ENCODE measurements at places on chromosomes 3 and 15.

DNA sequence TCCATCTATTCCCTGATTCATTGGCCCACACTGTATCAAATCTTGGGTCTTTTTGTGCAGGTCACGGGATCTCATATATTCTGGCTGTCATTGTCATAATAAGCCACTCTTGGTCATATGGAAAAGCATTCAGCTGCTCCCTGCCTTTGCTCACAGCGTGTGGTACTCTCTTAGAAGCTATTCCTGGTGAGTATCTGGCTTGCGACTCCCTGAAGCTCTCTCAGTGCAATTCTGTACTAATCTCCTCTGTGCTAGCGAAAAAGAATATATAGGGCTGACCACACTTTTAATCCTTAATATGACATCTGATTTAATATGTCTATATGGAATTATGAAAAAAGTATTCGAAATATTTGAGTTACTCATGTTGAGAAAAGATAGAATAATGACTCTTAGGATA lies 440.8 kb upstream of the GBE1 start:
- DNase-seq = no peak

DNA sequence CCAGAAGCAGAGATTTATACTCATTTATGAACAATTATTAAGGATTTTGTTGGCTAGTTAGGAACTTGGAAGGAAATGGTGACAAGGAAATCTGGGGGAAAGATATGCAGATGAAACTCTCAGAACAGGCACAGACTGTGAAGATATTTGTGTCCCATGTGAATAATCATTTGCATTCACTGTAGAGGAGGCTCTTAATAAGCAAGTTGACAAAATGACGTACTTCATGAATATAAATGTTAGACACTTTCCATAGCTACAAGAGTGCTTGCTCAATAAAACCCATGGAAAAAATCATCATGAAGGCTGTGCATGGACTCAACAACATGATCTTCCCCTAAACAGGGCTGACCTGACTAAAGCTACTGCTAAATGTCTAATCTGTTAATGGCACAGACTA lies 59.7 kb downstream of the MAP4 start:
- DNase-seq = no peak

DNA sequence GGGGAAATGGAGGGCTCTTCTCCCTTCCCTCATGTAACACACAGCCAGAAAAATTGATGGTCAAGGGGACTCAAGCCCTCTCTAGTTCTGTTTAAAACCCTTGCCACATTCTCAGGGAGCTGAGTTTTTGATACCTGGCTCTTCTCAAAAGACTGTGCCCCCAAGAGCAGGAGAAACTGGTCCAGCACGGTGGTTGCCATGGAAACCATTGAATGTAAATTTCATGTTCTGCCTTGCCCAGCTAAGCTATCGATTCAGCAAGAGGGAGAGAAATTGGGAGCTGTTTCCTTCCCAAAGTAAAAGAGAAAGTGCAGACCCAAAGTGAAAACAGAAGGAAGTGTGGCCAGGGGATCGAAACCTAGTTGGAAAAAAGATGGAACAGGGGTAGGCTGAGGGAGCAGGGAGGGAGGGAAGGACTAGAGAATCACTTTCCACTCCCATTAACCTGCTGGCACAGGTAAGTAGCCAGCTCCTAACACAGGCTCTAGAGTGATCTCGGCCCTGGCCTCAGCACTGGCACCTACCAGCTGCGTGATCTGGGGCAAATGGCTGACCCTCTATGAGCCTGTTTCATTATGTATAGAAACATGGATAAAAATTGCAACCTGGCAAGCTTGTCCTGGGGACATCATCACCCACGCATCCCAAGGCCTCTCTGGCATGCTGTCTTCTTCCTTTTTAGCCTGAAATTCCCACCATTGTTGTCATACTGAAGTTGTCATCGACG lies 140.9 kb downstream of the TPRA1 start:
- DNase-seq = no peak

- DNase-seq = no peak
Measured at GRCh38 chr3:158121295-158121694, 11.4 kb downstream of the RSRC1 start.

DNA sequence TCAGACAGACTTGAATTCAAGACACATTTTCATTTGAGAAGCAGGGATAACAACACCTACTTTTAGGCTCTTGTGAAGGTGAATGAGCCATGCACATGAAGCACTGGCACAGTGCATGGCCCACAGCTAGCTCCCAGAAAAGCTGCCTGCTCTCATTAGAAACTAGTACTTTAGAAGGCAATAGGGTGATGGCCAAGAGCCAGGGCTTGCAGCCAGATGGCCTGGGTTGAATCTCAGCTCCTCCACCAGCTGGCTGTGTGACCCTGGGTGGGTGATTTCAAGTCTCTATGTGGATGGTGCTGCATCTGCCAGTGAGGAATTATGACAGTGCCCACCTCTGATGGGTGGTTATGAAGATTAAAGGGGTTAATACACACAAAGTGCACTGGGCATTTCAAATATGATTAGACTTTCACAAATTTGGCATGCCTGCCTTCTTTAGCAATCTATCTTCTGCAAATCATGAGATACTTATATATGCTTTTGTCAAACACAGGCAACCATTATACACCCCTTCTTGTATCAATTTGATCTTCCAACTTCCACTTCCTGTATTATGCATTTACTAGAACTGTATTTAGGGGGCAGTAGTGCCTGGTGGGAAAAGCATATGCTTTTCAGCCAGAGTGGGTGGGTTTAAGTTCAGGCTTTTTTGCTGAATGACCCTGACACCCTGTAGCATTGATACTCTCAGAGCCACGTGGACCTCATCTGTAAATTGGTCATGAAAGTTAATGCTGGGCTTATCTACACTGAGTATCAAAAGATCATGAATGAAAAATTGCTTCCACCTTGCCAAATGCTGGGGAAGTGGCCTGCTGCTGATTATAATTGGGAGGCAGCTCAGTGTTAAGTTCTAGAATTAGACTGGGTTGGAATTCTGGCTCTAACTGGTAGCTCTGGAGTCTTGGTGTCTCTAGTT lies 34.7 kb upstream of the RBP1 start:
- no peak for DNase-seq

GRCh38 chr3:194298331-194299227 lies 52.5 kb downstream of the CPN2 start:
- no peak for DNase-seq

DNA sequence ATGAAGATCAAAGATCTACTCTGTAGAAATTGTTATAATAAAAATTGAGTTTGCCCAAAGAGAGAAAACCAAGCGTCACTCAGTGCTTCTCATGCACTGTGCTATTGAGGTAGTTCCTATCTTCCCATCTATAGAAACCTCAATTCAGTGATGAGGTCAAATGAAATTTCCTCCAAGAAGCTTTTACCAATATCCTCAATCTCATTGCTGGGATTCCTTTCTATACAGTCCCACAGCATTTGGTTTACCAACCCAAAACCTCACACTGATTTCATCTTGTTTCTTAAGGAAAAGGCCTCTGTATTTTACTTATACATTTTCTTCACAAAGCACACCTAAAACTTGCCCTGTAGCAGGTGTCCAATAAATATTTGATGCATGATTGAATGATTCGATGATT lies 147.2 kb downstream of the ALCAM start:
- DNase-seq = no peak

DNA sequence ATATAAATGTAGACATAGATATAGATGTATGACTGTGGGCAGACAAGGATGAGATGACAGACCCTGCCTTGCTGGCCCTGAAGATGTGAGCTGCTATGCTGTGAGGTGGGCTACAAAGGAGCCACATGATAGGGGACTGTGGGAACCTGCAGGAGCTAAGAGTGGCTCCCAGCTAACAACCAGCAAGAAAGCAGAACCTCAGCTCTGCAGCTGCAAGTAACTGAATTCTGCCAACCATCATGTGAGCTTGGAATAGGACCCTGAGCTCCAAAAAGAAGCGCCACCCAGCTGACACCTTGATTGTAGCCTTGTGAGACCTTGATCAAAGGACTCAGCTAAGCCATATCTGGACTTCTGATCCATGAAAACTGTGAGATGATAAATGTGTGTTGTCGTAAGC lies 123.3 kb upstream of the GRM7 start:
- no peak for DNase-seq

- DNase-seq = no peak
Measured at GRCh38 chr15:70491201-70491621, 272.1 kb downstream of the UACA start.

DNA sequence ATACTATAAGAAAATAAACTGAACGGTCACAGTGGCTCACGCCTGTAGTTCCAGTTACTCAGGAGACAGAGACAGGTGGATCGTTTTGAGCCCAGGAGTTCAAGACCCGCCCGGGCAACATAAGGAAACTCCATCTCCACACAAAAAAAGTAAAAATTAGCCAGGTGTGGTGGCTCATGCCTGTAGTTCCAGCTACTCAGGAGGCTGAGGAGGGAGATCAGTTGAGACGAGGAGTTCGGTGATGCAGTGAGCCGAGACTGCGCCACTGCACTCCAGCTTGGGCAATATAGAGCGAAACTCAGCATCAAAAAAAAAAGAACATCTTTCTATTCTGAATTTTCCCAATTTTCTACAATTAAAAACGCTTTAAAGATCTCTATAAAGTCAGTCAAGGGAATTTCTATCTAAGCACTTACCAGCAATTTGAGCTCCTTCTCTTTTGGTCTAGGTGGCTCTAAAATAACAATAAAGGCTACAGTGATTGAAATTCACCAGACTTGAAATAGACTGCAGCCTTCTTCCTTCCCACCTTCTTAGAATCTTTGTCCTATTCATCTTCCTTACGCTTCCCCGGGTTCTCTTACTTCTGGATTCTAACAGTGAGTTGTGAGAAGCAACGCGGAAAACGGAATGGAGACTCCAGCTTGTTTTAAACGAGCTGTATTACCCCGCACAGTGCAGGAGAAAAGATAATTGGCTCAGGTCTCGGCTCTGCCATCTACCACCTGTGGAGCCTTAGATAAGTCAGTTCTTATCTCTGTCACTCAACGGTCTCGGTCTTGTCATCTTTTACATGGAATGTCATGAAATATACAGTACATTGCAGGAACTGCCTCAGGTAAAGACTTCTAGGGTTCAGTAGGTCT lies 812 bp upstream of the SEC62 start:
- no peak for DNase-seq

DNA sequence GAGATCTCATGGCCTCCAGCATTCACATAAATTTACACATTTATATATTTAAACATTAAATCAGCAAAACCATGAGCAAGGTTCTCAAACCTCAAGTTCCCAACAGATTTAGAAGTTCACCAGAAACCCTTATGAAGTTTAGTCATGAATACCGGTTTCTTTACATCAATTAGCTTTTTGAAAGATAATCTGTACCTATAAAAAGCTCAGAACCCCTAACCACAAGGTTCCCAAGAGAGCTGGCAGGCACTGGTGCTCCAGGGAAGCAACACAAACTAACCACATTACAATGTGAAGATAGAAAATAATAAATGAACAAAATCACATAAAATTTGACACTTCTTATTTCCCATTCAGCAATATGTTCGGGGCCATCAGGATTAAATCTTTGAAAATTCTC lies 150.9 kb downstream of the FBN1 start:
- no peak for DNase-seq

GRCh38 chr3:141740349-141740748 lies 2.3 kb downstream of the RNF7 start:
- DNase-seq = no peak

GRCh38 chr3:23798456-23798855 lies 7.3 kb upstream of the UBE2E1 start:
- no peak for DNase-seq

DNA sequence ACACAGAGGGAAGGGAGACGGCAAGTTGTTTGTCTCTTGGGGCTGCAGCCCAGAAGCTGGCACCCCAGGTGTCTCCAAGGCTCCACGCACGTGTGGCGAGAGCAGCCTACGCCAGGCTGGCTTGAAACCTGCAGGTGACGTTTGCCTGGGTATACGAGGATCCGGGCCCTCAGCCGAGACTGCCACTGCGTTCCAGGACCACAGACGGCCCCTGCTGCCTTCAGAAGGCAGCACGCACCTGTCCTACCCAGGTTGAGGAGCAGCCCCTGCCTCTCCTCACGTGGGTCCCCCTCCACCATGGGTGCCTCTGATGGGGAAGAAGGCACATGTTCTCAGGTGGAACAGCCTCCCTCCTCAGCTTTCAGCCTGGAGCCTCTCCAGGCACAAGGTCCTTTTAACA lies 75.3 kb upstream of the PRR20G start:
- no peak for DNase-seq

DNA sequence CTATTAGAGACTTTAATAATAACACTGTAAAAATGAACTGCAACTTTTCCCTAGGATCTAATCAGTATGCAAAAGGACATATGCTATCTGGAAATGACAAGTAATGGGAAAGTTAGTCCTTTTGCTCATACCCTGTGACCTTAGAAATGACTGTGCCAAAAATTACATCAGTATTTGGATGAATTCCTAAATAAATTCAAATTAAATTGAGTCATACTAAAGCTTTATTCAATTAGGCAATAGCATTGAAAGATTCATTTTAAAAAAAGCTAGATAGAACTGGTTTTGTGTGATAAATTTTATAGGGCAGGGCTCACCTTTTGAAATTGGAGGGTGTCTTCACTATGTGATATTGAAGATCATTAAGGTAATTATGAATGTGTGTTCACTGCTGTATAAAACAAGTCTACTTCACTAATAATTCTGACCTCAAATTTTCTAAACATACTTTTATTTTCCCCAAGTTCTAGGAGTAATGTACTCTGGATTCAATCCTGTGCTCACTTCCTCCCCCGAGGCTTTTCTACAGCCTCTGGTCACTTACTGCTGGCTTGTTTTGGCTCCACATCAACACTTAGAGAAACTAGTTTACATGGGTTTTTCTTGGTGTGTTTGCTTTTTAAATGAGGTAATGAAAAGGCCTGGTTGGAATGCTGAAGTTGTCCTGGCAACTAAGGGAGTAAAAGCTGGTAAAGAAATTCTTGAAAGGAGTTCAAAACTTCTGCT lies 44.4 kb upstream of the SPTSSB start:
- no peak for DNase-seq

DNA sequence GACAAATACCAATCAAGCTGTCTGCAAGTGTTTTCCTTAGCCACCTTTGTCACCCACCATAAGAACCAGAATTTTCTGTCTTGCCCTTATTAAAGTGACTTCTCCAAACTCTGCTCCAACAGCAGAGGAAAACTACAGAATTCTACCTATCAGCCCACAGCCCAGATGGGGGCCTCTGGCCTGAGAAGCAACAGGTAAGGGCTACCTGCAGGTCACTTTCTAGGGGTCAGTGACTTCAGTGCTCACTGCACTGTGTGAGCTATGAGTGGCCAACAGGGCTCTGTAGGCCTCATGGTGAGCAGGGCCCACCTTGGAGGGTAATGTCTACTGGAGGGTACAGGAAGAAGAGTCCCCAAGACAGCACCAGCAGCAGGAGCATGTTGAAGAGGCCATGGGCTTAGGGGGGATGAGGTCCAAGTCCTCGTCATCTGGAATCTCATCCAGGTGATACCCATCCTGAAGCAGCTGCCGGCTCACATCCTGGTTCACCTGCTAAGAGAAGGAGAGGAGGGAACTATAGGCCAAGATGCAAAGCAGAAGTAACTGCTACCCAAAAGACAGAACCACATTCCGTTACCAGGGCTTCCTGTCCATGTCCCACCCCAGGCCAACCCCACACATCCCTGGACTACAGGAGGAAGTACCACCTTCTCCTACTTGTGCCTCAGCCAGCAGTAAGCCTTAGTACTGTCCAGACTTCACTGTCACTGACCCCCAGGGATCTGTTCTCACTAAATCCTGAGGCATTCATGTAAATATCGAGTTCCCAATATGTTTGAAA lies 4.2 kb downstream of the FAM219B start:
- no peak for DNase-seq

All from 8988T (cell line).